ENCODE measurements at places on chromosomes 5 and 9.

DNA sequence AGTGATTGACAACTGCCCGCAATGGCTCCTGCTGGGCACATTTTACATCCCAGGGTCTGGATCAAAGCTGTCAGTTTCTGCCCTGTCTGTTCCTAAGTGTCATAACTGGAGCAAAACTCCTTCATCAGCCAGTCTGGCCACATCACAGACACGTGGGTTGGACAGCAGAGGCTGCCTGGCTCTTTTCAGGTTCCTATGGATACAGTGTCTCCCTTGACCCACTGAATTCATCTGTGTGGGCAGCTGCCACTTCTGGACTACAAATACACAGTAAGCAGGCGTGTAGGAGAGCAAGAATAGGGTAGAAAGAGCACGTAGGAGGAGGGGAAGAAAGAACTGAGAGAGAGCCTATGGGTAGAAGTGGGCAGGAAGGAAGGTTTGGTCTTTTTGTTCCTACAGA, 238.0 kb downstream of the ENC1 start:
- DNase-seq = no peak

DNA sequence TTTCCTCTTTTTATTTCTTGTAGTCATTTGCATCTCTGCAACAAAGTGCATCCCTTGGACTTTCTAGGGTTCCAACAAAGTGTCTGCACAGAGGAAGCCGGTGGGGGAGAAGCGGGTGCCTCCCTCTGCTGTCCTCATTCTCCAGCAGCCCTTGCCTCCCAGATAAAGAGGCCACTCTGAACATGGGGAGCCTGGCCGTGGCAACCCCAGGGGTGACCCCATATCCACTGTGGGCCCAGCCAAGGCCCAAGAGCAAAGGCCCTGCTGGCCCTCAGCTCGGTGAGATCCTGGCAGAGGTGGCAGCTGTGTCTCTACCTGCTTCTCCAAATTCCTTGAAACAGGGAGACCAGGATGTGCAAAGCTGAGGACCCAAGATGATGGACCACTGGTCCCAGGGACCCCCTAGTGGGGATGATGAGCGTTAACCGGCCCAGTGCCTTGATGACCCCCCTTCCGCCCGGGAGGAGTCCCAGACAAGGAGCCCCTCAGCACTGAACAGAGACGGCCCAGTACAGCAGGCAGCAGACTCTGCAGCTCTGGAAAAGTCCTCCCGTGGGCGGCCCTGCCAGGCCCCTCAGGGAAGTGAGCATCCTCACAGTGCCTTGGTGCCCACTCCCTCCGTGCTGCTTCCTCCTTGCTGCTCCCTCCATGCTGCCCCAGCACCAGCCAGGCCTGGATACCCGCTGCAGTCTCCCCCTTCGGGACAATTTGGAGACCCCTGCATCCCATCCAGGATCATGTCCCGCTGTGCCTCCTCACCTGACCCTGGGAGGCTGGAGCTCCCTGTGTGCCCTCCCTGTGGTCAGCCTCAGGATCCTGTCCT, 62.5 kb downstream of the MRPL36 start:
- no peak for DNase-seq

GRCh38 chr9:136012651-136013050, 51.5 kb upstream of the UBAC1 start:
- no peak for DNase-seq

- no peak for DNase-seq
Measured at GRCh38 chr5:56840597-56840996, 25.2 kb downstream of the MAP3K1 start.

GRCh38 chr9:121499427-121500164, at the start of gene GGTA1:
Gene GGTA1 (minus strand): TSS chr9:121499844. CDS start chr9:121467922, 31,922 bp downstream.
- no peak for DNase-seq

DNA sequence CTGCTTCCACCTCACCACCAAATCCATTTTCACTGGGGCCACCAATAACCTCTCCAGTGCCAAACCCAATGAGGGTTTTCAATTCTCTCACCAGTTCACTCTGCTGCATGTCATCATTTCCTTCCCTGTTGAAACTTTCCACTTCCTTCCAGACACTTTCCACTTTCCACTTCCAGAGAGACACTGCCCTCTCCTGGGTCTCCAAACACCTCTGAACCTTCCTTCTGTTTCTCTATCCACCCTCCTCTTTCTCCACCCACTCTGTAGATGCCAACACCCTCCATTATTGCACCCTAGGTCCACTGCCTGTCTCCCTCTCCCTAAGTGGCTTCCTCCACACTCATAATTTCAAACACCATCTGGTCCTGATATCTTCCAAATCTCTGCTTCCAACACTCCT, 39.6 kb downstream of the PDE6A start:
- no peak for DNase-seq

GRCh38 chr5:75885849-75886596, 168.8 kb upstream of the POC5 start:
- DNase-seq = no peak

GRCh38 chr9:91195372-91196012, 166.2 kb downstream of the AUH start:
- no peak for DNase-seq

DNA sequence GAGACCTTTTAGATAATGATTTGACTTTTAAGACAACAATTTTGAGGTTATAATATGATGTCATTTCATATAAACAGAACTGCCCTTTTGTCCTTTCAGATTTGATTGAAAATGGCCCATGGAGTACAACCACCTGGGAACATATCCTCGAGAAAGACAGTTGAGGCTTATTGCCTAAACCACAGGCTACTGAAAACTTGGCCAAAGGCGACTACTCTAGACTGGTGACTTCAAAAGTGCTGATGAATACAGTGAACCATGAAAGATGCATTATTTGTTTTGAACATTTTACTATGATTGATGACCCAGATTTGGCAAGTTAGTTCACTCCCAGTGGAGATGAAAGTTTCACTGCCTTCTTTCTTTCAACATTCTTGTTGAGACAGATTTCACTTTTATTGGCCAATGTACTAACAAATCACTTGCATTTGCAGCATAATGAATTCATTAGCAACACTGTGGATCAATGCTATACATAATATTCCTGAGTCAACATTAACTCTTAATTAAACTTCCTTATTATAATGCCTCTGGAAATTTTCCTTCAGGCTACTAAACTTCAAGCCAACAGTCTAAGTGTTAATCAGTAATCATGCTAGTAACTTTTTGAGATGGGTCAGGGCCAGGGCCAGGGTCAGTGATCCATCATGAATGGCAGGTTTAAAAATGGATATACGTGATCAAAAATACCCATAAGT, 480.3 kb downstream of the RAB3C start:
- no peak for DNase-seq

DNA sequence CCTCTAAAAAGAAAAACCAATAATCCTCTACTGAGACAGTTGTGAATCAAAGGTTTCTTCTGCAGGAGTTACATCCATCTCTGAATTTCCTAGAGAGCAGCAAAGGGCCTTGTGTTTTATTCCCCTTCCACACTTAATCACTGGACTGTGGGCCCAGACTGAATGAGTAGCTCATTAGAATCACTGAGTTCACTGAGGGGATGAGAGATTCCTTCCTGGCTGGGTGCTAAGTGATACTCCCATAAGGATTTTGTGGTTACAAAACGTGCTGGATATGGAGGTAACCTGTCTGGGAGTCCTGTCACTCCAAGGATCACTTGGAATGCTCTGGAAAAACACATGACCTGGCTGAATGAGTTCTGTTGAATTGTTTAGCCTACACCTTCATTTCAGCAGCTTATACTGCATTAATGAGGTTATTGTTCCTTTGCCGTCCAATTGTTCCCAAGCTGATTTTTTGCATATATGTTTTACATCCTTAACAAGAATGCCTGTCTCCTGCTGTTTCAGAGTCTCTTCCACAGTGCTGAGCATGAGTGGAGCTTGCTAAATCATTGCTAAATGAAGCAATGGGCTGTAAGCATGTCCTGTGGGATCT, 82.9 kb downstream of the MEF2C start:
- no peak for DNase-seq

DNA sequence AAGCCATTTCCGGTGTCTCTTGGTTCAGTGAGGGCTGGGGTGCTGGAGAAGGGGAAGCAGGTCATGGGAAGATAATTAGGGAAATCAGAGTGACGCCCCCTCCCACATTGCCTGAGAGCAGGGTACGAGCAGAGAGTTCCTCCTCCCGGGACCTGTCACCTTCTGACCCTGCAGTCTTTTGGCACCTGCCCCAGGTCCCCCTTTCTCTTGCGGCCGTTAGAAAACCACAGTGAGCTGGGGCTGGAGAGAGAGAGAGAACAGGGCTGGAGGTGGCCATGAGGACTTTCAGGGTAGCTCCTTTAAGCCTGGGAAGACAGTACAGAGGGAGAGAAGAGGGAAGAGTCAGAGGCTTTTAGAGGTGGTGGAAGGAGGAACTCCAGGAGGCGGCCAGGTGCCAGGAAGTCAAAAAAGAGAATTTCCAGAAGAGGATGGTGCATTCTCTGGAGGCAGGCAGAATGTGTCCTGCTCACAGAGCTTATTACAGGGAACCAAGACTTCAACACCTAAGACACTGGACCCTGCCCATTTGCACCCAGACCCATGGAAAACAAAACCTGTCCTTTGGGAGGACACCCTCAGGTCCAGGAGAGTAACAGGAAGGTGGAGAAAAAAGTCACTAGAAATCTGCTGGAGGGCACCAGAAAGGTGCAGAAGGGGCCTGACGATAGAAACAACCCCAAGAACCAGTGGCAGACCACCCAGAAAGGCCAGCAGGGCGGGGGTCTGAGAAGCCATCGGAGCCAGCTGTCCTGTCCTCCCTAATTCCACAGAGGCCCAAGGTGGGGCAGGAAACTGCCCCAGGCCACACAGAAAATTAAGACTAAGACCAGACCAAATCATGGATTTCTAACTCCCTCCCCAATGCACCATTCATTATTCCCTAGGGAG, 6.5 kb upstream of the ACSL6 start:
- no peak for DNase-seq

DNA sequence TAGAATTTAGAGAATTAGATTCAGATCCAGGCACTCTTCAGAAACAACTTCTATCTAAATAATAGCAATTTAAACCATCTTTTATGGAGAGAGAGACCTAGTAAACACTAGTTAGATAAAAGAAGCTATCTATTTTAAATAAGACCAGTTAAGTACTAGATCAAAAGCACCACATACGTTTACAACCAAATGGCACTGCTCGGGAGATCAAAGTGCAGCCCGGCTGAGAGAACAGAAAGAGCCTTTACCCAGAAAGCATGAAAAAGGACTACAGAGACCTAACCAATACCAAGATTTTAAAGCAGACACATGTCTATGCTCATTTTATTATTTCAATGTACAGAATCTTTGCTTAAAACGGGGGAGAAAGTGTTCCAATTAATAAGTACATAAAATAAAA, 30.8 kb downstream of the LIX1 start:
- no peak for DNase-seq

GRCh38 chr9:61666310-61666709, 476.5 kb downstream of the SPATA31A7 start:
- no peak for DNase-seq

Data from stimulated activated CD4-positive, alpha-beta T cell treated with anti-CD3 and anti-CD28 coated beads, Interleukin-1b, Interleukin-23, amount 100 ng/mL, for 1 hour (primary cell).